ENCODE measurements at places on chromosomes 3 and 15.

- DNase-seq, result no peak
These were observed 45.6 kb upstream of the IREB2 start for GRCh38 chr15:78392430-78392829.

GRCh38 chr3:40871394-40871793, 327.9 kb upstream of the CTNNB1 start:
- DNase-seq, result no peak

DNA sequence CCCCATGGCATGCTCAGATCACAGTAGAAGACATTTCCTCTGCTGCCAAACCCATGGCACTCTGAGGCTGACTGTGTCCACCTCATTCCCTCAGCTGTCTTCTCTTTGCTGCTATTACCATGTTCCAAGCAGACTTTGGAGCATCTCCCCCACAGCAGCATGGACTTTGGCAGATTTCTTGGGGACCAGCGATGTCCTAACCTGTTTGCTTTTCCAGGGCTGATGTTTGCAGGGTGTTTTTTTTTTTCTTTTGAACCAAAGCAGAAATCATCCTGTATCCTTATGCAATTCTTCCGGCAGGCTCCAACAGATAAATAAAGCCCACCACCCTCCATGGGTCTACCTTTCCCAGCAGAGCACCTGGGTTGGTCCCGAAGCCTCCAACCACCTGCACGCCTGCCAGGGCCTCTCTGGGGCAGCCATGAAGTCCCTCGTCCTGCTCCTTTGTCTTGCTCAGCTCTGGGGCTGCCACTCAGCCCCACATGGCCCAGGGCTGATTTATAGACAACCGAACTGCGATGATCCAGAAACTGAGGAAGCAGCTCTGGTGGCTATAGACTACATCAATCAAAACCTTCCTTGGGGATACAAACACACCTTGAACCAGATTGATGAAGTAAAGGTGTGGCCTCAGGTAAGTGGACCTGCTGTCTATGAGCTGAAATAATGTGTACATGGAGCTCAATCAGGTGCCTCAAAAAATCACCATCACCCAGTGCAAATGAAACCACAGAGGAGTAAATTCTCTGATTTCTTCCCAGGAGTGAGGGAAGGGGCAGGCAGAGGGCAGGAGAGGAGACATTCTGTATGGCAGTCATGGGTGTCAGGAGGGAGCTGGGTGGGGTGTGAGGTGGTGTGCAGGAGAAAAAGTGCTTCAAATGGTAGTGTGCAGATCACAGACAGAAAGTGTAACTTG, at the start of gene AHSG:
Gene AHSG, plus strand, starts transcription at position 340 of the 916 bp plus-strand sequence. Its CDS starts 82 bp downstream, at position 422.
- no peak for DNase-seq

DNA sequence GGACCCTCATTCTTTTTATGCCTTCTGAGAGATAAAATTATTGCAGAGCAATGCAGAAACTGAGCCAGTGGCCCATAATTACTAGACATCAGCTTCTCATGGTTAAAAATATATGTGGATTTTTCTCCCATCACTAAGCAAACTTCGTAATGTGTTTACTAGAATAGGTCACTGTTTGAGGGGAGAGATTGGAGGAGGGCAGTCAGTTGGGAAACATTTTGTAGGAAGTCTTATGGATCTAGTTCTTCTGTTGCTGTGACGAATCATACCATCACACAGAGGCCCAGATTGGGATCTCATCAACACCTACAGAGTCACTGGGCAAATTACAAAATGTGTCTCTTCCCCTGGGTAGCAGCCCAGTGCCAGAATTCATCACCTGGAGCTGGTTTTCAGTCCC, 81.4 kb downstream of the PDE8A start:
- no peak for DNase-seq

- DNase-seq, result no peak
These were observed 113.8 kb downstream of the IQSEC1 start for GRCh38 chr3:12959410-12959809.

DNA sequence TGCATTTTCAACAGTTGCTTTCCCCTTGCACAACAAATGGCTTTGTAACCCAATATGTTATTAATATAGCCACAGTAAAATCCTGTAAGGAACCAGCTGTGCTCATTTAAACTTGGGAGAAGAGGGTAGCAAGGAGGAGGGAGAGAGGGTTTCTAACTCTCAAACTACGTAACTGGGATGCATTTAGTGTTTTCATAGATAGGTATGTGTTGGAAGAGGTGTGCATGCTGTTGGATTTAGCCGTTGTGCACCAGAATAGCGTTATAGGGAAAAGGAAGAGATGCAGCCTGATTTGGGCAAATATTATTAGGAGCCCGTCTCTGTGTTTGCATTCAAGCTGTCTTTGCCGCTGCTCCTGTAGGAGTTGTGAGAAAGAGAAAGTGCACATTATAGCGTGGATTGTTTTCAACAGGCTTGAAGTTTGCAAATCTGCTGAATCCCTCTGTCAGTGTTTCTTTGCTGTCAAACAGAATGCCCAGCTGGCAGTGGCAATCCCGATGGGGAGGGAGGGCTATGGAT, 39.4 kb downstream of the ARPP21 start:
- no peak for DNase-seq

DNA sequence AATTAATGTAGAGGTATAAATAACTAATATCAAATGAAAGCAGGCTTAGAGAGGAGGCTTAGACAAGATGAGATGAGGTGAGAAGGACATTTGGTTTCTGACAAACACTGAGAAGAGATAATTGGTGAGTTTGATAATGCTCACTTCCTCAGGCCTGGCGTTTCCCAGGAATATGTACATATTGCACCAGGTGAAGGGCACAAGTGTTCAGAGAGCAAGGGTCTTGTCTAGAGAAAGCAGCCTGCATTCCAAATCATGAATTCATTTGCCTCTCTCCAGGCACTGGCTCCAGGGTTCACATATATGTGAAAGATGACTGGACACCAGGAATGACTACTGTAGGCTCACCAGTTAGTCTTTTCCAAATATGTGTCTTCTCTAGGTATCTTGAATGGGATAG, 48.0 kb upstream of the LPP start:
- DNase-seq, result no peak

DNA sequence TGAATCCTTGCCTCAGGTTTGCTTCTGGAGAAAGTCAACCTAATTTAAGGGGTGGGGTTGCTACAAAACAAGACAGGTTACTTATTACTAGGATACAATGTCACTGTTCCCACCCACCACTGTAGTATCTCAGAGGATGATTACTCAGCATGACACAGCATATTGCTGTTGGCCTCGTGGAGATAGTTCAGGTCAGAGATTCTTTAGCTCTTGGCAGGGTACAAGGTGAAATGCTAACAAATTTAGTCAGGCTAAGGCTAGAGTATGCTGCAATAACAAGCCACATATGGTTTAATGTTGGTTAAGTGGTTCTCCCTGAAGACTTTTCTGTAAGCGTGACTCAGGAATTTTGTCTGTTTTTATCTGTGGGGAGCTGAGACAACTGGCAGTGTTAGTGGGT, 161.8 kb downstream of the EDEM1 start:
- DNase-seq, result peak; percentile 69

- no peak for DNase-seq
These were observed 281.7 kb upstream of the RASGRP1 start for GRCh38 chr15:38846346-38846745.
